NCI-H524 treated with DMSO at 0.1 percent for 48 hours (cell line): ENCODE measurements at places on chromosomes 2 and 18.
A peak's percentile ranks its signal among the peaks of the same experiment; 100 is the strongest.

DNA sequence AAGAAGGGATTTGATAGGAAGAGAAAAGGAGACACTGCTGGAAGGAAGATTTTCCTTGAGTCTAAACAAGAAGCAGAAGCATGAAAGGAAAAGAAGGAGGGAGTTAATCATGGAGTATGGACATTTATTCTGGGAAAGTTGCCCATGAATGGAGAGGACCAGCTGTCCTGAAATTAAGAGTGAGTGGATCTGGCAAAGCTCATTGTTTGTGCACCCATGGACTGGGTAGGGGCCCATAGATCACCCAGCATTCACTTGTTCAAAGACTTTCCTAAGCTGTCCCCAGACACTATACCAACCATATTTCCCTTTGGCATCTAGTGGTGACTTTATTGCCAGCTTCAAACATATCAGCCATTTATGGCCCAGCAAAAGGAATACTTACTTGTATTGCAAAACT, 422.7 kb downstream of the FBXO15 start:
- no peak for DNase-seq

GRCh38 chr2:64854773-64855237, 134.4 kb upstream of the SLC1A4 start:
- no peak for DNase-seq

DNA sequence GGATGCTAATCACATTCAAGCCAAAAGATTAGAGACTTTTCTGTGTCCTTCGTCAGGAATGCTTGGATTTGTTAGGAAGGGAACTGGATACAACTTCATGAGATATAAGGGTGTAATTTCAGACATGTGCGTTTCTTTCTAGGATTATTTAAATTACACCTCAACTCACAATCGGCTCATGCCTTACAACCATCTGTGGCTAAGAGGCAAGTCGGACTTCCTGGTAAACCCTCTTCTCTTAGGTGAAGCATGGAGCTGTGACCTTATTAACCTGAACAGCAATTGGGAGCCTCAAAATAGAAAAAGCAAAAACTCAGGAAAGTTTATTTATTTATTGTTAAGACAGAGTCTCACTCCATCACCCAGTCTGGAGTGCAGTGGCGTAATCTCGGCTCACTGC, 61.8 kb downstream of the SEMA4F start:
- peak; percentile 12 for DNase-seq

GRCh38 chr2:48198371-48198770, 292.1 kb upstream of the FBXO11 start:
- DNase-seq, result no peak

DNA sequence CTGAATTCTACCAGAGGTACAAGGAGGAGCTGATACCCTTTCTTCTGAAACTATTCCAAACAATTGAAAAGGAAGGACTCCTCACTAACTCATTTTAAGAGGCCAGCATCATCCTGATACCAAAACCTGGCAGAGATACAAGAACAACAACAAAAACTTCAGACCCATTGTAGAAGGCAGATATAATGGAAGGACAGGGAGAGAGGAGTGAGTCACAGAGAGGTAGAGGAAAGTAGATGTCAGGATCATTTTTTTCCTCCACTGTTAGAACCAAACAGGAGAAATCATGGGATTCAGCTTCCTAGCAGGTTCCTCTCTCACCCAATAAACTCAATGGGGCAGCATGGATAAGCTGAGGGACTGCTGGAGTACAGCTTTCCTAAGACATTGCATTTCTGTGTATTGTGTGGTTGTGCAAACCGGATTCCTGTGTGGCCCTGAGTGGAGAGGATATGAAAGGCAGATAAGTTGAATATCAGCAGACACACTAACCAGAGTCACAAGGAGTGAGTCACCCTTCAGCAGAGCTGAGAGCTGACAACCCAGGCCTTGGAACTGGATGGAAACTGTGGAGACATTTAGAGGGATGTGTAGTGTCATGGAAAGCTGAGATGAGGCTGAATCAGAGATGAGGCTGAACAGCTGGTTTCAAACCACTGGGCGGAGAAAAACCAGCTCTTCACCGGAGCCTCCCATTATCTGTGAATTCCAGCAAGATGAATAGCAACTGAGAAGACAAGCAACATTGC, 60.9 kb upstream of the MMADHC start:
- DNase-seq, result no peak

DNA sequence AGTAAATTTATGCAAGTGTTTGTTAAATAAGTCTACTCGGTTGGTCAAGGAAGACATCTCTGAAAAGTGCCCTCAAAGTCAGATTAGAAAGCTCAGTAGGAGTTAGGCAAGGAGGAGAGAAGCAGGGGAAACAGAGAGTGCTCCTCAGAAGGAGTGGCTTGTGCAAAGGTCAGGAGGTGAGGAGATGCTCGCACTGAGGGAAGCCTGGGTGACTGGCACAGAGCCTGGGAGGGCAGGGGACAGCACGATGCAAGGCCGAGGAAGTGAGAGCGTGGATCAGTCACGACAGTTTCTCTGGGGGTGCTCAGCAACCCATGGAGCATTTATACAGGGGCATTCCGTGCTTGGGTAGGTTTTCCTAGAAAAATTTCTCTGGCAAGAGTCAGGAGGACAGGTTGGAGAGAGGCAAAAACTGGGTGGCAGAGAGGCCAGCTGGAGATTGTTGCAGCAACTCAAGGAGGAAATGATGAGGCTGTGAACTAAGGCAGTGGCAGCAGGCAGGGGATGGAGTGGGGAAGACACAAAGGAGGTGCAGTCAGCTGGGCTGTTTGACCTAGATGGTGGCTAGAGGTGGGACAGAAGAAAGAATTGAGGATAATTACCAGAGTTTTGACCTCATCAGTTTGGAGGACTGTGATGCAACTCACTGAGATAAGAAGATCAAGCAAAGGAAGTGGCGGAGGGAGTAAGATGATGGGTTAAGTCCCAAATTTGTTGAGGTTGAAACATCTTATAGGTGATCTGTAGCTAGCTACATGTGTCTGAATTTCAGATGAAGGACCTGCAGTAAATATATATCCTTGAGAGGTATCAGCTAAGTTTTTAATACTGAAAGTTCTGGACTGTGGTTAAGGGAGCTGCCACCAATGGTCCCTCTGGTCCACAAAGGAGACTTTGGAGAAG, 52.4 kb downstream of the BCL2 start:
- no peak for DNase-seq

DNA sequence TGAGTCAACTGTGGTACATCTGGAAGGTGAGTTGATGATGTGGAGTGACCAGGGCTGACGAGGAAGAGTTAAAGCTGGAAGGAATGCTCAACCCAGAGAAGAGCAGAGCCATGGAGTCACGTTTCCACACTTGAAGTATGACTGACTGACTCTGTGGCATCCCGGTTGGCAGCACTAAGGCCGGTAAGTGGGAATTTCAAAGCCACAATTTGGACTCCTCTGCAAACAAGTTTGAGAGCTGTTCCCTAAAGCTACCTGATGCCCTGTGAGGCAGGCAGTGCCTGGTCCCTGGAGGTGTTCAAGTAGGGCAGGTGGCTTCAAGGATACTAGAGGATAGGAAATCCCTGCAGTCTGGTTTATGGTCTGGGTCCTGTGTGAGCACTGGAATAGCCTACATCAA, 69.3 kb upstream of the ITGB6 start:
- DNase-seq, result no peak

- no peak for DNase-seq
These were observed 53.8 kb downstream of the CTAGE1 start for GRCh38 chr18:22363867-22364463.

DNA sequence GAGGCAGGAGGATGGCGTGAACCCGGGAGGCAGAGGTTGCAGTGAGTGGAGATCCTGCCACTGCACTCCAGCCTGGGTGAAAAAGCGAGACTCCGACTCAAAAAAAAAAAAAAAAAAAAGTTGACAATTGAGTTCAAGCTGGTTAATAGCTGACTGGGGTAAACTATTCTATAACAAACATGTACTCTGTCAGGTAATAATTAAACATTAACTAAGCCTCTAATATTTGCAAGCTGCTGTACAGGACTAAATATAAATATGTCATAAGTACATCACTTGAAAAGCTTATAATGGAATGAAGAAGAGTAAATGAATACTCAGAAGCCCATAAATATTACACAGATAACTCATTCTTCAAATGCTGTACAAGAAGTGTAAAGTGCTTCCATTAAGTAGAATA, 190.4 kb upstream of the CRIM1 start:
- no peak for DNase-seq

- DNase-seq, result no peak
These were observed 36.5 kb downstream of the MRPL44 start for GRCh38 chr2:223993634-223994232.
